ENCODE measurements at places on chromosomes 4 and X. TPM values are rescaled to one million over a fixed set of nuclear protein-coding genes. Genes with fewer than 3 reads are reported as not detected.
A peak's percentile ranks its signal among the peaks of the same experiment; 100 is the strongest.

DNA sequence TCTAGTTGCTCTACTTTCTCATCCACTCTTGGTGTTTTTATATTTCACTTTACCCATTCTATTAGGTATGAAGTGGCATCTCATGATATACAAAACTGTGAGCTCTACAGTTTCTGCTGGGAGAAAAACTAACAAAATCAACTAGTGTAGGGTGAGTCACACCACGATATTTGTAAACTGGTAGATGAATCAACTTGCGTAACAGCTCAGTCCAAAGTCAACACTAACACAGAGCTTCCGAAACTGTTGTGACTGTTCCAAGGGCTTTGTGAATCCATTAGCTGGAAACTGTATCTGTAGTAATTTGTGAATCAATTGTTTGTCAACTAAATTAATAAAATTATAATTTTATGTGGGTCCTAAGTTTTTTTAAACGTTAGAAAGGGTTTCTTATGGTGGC is 119.8 kb upstream of the TSPAN5 start:
- H3K27ac ChIP-seq = peak overlapping the region; percentile 30
- no peak for DNase-seq

GRCh38 chr4:137651128-137651527 is 118.8 kb upstream of the PCDH18 start:
- H3K27me3 ChIP-seq = no peaks in the 10 kb centered on the region
- no peak for DNase-seq
- no peaks in the 10 kb centered on the region for H3K4me1 ChIP-seq

VCX gene
- total RNA-seq = 1.5 TPM

GRCh38 chr4:22794732-22795131 is 102.0 kb downstream of the GBA3 start:
- no peaks in the 10 kb centered on the region for H3K36me3 ChIP-seq
- H3K4me1 ChIP-seq = no peaks in the 10 kb centered on the region
- no peak overlapping the region for H3K4me3 ChIP-seq
- DNase-seq = no peak

DNA sequence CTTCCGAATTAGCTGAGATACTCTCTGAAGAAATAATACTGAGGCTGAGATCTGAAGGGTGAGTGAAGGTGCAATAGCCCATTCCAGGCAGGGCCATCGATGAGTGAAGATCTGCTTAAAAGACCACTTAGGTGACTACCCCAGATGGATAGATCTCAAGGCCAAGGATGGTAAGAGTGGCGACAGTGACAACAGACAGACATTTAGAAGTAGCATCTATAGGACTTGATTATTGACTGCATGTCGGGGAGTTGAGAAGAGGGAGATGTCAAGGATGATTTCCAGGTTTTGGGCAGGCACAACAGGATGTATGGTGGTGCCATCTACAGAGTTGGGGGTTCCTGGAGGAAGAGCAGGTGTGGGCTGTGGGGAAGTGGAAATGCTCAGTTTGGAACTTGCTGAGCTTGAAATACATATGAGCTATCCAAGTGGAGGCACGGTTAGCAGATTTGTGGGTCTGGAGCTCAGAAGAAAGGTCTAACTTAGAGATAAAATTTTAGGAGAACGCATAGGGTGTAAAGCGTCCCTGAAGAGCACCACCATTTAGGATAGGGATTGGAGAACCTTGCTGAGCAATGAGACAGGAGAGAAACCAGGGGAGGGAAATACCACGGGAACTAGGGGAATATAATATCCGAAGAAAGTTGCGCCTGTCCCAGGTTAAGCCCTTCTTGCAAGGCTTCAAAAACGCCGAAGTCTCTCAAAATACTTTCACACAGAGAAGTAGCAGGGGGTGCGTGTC is 688 bp downstream of the UFSP2 start:
- peaks cover 10% of the 10 kb centered on the region for H3K4me1 ChIP-seq
- peak overlapping the region; percentile 82 for H3K4me3 ChIP-seq
- no peak for DNase-seq

GRCh38 chr4:15792974-15793373 is 14.8 kb downstream of the CD38 start:
- no peak for DNase-seq
- no peaks in the 10 kb centered on the region for H3K4me1 ChIP-seq
- H3K4me3 ChIP-seq = no peak overlapping the region

Data from PC-9 (cell line).